ENCODE measurements at places on chromosomes 13 and 19. TPM values are rescaled to one million over a fixed set of nuclear protein-coding genes. Genes with fewer than 3 reads are reported as not detected.

DNA sequence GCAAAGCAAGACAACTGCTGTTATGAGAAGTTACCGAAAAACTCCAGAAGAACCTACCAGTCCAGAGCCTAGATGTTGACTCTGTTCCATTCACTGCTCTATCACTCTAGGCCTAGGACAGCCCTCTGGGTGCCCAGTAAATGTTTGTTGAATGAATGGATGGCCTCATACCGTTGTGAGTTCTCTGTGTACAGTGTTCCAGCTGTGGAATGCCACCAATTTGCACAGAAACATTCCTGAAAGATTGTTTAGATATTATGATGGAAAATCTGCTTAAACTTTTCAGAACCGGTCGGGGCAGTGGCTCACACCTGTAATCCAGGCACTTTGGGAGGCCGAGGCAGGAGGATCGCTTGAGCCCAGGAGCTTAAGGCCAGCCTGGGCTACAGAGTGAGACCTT is 1.3 kb upstream of the FBL start:
- peaks cover 33% of the 10 kb centered on the region for H3K4me1 ChIP-seq
- no peak overlapping the region for H3K27ac ChIP-seq
- H3K4me3 ChIP-seq, result no peak overlapping the region
- no peaks in the 10 kb centered on the region for H3K27me3 ChIP-seq

DNA sequence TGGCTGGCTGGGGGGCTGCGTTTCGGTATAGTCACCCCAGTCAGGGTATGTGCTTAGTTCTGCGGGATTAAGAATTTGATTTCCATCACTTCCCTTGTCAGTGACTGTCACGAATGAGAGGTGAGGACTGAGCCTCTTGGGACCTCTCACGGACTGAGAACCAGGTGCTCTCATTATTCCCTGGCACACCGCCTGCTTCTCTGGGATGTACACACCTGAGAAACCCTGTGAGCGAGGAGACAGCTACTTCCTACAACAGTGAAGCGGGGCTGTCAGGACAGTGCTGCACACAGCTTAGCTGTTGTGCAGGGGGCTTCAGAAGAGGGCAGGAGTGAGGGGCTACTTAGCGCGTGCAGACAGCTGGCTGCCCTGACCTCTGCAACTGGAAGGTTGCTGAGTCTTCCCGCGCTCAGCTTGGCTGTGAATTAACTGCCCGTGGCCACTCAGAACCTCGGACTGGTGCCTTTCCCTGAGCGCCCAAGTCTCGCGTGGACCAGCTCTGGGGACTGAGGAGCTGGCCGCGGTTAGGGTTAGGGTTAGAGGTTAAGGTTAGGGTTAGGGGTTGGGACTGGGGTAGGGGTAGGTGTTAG is 65.3 kb upstream of the MCF2L start:
- DNase-seq, result no peak
- no peak overlapping the region for H3K4me3 ChIP-seq
- H3K27ac ChIP-seq, result no peak overlapping the region
- H3K27me3 ChIP-seq, result no peaks in the 10 kb centered on the region

DNA sequence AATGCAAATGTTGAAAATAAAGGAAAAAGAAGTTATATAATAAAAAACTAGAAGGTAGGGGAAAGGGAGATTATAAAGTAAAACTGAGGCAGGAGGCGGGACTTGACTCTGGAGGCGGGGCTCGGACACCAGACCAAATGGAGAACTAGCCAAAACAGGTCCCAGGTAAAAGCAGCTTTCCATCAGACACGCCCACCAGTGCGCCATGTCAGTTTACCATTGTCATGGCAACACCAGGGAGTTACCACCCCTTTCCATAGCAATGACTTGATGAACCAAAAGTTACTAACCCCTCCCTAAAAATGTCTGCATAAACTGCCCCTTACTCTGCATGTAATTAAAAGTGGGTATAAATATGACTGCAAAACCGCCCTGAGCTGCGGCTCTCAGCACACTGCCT is 70.9 kb downstream of the PEPD start:
- DNase-seq, result no peak
- no peaks in the 10 kb centered on the region for H3K36me3 ChIP-seq
- no peaks in the 10 kb centered on the region for H3K27me3 ChIP-seq
- H3K27ac ChIP-seq, result no peak overlapping the region

GRCh38 chr19:33490041-33490451 is 31.5 kb downstream of the PEPD start:
- no peaks in the 10 kb centered on the region for H3K4me1 ChIP-seq

Gene ATP4B
- not detected for total RNA-seq

Gene CALR3
- total RNA-seq, result 0.71 TPM

Gene FAAP24
- total RNA-seq, result 10.5 TPM

Gene CYP4F12
- total RNA-seq, result not detected
